Cerebellar nuclear complex (tissue), 1 donor: ENCODE measurements at places on chromosomes 1 and 21.

DNA sequence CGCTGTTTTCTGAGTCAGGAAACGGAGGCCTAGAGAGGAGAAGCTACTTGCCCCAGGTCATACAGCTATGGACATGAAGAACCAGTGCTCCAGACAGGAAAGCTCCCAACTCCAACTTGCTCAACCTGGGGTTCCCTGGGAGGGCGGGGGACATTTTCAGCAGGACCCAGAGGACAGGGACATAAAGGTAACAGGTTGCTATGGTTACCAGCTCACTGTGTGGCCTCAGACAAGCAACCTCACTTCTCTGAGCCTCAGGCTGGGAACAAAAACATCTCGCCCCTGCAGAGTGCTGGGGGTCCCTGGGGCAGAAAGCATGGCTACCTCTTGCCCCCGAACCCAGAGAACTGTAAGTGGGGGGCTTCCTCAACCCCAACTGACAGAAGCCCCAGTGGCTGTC, 16.1 kb downstream of the FBXO2 start:
- DNase-seq: no peak

DNA sequence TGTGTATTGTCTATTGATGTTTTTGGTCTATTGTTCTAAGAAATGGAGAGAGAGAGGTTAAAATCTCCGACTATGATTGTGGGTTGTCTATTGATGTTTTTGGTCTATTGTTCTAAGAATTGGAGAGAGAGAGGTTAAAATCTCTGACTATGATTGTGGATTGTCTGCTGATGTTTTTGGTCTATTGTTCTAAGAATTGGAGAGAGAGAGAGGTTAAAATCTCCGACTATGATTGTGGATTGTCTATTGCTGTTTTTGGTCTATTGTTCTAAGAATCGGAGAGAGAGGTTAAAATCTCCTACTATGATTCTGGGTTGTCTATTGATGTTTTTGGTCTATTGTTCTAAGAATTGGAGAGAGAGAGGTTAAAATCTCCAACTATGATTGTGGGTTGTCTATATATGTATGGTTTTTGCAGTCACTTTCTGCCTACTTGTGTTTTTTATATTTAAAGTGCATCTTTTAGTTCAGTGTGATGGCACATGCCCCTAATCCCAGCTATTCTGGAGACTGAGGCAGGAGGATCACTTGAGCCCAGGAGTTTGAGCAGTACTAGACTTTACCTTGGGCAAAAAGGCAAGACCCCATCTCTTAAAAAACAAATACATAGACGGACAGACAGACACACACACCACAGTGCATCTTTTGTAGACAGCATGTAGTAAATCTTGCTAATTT, 16.2 kb downstream of the C1orf159 start:
- DNase-seq: no peak

DNA sequence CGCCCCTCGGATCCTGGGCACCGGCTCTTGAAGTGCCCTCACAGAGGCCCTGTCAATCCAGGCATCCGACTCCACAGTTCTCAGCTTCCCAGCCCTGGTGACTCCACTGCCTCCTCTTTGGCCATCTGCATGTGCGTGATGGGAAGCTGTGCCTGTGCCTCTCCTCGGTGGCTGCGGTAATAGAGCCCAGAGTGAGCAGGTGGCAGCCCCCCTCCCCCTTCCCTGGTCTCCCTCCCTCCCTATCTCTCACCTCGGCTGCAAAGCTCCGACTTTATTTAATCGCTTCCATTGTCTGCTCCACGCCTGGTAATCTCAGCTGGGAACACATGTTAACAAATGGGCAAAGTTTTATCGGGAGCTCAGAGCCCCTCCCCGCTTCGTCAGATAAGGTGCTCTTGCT, 91.9 kb downstream of the IGSF21 start:
- DNase-seq: no peak

DNA sequence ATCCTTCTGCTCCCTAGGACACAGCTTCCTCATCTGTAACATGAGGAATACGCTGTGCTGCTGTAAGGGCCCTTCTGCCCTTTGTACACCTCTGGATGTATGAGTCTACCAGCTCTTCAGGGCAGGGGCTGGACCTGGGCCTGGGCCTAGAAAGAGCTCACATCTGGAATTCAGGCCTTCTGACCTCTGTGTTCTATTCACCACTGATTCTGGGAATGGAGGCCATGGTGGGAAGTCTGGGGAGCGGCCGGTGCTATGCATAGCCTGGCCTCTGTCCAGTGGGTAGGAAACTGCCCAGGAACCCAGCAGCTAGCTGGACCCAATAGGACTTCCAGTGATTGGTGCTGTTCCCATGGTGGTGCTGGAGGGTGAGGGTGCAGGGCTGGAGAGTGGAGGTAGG, 11.0 kb upstream of the GPR61 start:
- DNase-seq: no peak

- DNase-seq: no peak
Measured at GRCh38 chr1:199982606-199983005, 44.9 kb upstream of the NR5A2 start.

DNA sequence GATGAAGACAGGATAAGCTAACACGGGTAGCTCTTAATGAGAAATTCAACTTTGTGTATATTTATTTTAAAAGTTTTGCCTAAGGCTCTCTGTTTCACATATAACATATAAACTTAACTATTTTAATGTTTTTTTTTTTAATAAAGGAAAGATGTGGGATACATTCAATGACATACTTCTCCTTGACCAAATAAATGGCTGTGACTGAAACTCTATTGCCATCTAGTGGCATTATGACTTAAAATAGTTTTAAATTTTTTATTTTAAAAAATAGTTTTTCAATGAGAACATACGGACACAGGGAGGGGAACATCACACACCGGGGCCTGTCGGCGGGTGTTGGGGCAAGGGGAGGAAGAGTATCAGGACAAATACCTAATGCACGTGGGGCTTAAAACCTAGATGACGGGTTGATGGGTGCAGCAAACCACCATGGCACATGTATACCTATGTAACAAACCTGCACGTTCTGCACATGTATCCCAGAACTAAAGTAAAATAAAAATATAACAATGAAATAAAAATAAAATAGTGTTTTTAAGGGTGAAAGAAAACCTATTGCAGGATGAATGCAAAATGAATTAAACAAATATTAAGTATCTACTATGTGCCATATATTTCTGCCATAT, 83.4 kb downstream of the LYST start:
- DNase-seq: no peak

DNA sequence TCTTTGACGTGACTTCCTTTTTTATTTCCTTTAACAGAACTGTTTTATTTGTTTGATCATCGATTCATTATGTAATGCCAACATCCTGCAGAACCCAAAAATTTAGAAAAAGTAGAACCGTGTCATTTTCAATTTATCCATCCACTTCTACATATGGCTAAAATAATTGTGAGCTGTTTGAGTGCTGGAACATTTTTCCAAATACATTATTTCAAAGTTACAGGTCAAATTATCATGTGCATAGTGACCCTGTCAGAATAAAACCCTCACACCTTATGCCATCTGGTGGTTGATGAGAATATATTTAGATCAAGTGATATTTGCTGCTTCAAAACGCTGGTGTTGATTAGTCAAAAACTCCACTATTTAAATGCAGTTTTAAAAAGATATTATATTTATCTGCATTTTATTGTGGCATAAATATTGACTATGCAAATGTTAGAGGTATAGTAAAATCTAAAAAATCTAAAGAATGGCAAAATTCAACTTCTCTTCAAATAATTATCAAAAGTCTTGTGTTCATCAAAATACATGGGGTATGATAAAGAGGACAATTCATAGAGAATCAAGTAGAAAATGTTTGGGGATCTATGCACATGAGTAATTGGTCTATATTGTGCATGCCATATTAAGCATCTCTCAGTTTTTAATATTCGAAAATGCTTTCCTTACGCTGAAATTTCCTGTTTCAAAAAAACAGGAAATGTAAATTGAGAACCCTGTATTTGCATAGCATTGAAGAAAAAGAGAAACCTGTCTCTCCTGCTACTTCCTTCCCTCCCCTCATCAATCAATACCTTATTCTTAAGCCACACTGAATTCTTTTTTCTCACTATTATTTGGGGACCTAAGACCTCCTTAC, 39.7 kb downstream of the UBE2U start:
- DNase-seq: peak; percentile 8

- DNase-seq: no peak
Measured at GRCh38 chr1:63662841-63663240, 69.6 kb downstream of the PGM1 start.

GRCh38 chr1:182672487-182672836, 11.9 kb downstream of the RGS8 start:
- no peak for DNase-seq

DNA sequence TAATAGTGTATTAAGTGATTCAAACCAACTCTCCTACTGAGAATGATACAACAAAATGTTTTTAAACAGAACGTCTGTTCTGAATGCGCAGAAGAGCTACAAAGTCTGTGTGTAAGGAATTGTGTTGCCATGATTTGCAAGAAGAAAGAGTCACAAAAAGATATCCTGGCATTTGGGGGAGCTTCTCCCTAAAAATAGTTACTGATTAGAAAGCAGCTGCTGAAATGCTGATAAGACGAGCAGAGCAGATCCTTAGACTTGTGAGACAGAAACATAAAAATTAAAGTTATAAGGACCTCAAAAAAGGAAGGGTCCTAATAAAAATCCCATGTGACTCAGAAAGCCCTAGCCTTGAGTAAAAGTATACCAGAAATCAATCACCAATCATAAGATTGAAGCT, 54.9 kb upstream of the CRB1 start:
- no peak for DNase-seq

- DNase-seq: no peak
Measured at GRCh38 chr1:192726820-192727504, 81.9 kb upstream of the RGS2 start.

DNA sequence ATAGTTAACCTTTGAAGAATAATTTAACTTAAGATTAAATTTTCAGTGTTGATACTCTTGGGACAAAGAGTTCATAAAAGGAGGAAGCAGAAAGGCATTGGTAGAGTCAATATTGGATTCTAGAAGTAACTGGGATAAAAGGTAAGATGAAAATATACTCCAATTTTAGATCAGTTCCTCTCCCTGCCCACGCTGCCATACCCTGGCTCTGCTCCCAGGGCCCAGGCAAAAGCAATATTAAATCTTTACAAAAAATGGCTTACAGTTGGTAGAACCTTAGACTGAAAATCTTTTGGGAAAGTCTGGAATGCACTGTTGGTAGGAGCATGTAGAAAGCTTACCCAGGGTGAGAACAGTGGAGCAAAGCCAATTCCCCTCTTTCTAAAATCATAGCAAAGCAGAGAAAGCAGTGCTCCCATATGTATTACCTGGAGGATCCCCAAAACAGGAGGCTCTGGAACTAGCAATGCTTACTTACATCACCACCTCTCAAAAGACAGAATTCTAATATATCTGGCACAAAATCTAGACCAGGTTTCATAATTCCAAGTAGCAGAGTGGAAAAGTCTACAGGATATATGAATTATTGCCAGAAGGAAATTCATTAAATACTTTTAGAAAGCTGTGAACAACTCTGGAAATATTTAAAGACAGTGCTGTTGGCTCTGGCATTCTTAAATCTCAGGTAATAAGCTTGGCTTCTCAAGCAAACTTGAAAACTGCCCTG, 24.5 kb downstream of the KIAA0319L start:
- DNase-seq: no peak

- no peak for DNase-seq
Measured at GRCh38 chr1:12709696-12710095, 6.2 kb upstream of the AADACL3 start.

- DNase-seq: no peak
Measured at GRCh38 chr1:172400722-172401105, 19.8 kb upstream of the C1orf105 start.

GRCh38 chr21:24428591-24429199, 1178.6 kb downstream of the MRPL39 start:
- no peak for DNase-seq

GRCh38 chr1:228939881-228940392, 204.7 kb downstream of the RHOU start:
- DNase-seq: no peak

- DNase-seq: no peak
Measured at GRCh38 chr21:41903559-41904351, 24.6 kb upstream of the PRDM15 start.

DNA sequence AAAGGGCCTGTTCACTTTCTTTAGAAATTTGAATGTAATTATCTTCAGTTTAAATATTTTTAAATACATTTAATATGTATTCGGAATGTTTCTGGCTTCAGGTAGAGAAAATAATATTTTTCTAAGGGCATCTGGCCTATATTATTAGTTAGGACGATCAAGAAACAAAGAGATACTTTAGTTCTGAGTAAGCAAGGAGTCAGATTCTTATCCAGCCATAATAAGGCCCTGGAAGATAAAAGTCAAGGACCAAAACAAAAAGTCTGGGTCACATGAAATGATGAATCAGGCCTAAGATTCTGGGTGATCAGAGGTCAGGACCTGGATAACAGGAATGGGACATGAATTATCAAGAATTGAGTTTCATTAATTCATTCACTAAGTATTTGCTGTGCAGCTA, 6.3 kb downstream of the PHC2 start:
- DNase-seq: no peak

DNA sequence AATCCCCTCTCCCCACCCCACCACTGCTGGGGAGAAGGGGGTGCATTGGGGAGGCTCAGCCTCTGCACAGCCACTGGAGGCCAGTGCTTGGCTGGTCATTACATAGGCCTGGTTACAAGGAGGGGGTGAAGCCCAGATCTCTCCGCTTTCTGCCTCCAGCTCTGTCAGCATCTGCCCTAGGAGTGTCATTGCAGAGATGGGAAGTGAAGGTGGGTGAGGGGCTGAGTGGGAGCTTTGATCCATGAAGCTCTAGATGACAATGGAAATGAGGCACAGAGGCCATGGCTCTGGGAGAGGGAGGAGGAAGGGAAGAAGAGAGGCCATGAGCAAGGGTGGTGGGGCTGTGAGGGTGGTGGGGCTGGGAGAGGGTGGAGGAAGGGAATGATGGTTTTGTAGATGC, 411.6 kb downstream of the MATN1 start:
- no peak for DNase-seq

DNA sequence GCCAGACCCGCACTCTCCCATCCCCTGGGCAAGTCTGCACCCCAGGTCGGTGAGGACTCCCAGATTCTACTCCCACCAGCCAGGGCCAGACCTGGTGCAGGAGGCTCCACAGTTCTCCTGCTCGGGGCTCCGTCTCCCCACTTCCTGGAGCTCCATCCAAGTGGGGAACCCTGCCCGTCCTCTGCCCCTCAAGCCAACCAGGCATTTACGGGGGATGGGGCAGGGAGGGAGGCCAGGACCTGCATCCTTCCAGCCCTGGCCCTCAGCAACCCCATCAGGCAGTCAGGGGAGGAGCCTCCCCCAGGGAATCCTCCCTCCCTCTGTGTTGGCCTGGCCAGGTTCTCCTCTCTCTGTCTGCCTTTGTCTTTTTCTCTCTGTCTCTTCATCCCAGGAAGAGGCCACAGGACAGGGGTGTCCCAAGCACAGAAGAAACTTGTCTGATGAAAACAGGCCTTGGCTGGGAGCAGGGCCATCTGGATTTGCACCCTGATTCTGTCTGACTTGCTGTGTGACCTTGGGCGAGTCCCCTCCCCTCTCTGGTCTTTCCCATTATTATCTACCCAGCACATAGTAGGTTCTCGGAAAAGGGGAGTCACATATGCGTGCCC, 18.5 kb upstream of the EPHA2 start:
- DNase-seq: no peak

DNA sequence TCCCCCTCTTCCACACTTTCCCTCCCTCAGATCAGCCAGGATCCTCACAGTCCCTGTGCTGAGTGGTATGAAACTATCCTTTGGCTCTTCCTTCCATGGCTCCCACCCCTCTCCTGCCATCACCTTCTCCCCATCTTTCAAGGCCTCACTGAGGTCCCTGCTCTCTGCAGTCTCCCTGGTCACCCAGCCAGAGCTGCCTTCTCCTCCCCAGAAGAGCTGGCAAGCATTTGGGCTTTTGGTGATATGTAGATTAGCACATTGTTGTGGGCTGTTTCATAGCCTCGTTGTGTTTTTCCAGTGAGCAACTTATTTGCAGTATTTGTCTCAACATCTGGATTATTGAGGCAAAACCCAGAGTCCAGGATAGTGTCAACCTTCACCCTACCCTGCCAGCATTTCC, 2.2 kb downstream of the CSF1 start:
- no peak for DNase-seq
